NCI-H1930 (cell line): ENCODE measurements at places on chromosomes 4 and X.

GRCh38 chrX:153502131-153502530 is 7.4 kb downstream of the BGN start:
- no peak for DNase-seq

GRCh38 chr4:151534195-151534594 is 125.2 kb downstream of the FHIP1A start:
- no peak for DNase-seq

- no peak for DNase-seq
Measured at GRCh38 chr4:119667802-119668201, 39.2 kb upstream of the PDE5A start.

- no peak for DNase-seq
Measured at GRCh38 chr4:112170451-112170993, 25.3 kb downstream of the FAM241A start.

DNA sequence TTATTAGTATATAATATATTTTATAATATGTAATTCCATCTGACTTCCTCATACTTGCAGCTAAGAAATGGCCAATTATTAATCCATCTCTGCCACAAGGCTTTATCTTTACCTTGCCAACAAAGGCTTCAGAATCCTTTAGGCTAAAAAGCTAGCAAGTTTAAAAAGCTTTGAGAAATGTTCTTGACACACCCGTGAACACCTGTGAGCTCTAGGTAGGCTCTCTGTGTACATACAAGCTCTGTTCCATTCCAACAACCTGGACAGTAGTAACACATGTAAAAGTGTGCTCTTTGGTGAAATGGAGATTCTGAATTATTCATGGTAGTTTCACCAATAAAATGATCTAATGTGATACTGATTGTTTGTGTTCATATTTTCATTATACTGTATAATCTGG is 49.7 kb upstream of the USP9X start:
- DNase-seq, result no peak

DNA sequence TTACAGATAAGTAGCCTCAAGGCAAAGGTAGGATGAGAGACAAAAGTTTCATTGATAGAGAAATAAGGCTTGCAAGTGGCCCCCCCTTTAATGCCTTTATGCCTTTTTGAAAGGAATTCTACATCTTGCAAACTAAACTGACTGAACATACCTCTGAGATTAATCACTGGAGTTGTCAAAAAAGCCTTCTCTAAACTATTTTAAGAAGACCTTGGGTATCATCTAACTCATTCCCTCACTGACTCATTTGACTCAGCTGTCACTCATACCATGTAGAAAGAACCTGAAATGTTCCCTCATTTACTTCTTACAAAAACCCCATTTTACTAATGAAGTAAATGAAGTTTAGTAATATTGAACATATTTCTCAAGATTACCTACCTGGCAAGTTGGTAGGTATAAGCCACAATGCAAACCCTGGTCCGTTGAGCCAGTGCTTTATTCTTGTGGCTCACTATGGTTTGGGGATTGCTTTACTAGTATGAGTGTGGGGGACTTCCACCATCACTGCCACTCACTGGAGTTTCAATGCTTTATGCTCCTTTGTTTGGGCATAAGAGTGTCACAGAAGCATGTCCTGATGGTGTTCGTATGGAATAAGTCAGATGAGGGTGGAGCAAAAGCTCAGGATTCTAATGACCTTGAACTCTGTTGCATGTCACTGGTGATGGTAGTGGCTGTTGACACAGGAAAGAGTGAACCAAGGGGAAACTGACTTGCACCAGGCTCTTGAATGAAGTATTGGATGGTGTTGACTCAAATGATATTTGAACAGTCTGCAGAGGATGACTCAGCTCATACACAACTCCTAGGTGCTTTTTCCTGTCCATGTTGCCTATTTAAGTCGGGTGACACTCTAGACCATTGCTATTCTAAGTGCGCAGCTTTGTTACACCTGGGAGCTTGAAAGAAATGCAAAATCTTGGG is 305.5 kb upstream of the EMCN start:
- DNase-seq, result no peak

- no peak for DNase-seq
Measured at GRCh38 chr4:142281999-142282398, 564.1 kb downstream of the INPP4B start.

DNA sequence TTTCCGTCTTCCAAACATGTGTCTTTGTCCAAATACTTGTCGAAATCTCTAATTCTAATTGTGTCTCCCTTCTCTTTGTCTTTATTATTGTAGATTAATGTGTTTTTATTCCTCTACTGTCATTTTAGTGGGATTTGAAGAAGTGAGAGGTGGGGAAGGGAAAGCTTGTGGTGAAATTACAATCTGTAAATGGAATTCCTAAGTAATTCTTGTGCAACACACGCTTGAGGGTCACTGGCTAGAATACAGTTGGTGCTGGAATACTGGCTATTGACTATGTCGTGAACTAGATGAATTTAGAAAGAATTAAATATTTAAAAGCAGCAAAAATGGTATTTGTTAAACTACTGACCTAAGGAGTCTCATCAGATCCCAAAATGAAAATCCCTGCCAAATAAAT is 10.7 kb upstream of the FNIP2 start:
- no peak for DNase-seq

DNA sequence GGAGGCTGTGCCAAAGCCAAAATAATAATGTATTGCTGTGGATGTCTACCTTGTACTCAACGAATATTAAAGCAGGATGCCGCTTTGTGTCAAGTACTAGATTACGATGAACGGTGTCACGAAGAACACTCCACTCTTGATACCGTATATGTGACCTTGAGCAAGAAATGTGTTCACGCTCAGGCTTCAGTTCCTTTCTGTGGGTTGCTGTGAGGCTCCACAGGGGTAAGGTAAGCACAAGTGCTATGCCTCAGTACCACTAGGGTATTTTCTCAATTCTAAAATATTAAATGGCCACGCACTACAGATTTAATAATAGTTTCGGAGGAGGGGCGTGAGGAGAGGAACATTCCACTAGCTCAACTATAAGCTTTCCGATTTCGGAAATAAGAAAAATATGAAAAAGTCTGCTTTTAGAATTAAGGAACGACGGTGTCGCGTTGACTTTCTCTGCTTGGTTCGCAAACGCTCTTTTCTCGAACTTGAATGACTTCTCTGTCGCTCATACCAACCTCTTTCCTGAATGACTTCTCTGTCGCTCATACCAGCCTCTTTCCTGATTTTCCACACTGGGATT is 607 bp upstream of the SCOC start:
- DNase-seq, result peak; percentile 33

DNA sequence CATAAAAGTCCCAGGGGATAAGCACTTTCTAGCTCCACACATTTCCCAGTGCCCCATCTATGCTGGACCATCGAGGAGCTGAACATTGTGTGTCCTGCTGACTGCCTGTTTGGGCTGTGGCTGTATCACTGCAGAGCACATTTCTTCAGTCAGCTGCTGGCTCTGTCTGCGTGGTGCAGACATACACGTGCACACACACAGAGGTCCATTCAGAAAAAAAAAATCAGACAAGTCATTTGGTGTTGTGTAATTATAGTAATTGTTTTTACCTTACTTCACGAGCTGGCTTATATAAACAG is 1.1 kb upstream of the PDLIM3 start:
- DNase-seq, result no peak

DNA sequence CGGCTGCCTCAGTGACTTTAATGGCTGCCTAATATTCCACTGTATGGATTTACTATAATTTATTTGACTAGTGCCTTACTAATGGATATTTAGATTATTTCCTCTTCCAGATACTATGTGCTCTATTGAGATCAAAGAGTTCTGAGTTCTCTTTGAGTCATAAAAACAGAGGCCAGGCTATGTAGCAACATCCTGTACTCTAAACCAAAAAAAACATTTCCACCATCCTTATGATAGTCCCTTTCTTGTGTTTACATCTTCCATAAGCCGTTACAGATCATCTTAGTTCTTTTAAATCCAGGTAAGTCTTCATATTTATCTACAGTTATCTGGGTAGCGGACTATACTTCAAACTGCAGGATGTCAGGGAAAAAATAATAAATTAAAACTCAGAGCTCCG is 56.6 kb upstream of the TMEM184C start:
- DNase-seq, result no peak
